Muscle of leg (tissue), 16 donors: ENCODE measurements at places on chromosomes 6 and 20. TPM values are rescaled to one million over a fixed set of nuclear protein-coding genes. Genes with fewer than 3 reads are reported as not detected.

Gene FILIP1
- 48.9 TPM for total RNA-seq

- no peak for DNase-seq
- H3K4me1 ChIP-seq, result no peaks in the 10 kb centered on the region
- H3K27ac ChIP-seq, result no peak overlapping the region
- no peak overlapping the region for H3K4me3 ChIP-seq
- no peaks in the 10 kb centered on the region for H3K27me3 ChIP-seq
- H3K36me3 ChIP-seq, result peaks cover 2% of the 10 kb centered on the region
These were observed 30.3 kb downstream of the TBPL1 start for GRCh38 chr6:133983099-133983939.

- DNase-seq, result no peak
- H3K4me1 ChIP-seq, result peaks cover 15% of the 10 kb centered on the region
- H3K27me3 ChIP-seq, result no peaks in the 10 kb centered on the region
- no peaks in the 10 kb centered on the region for H3K36me3 ChIP-seq
- H3K27ac ChIP-seq, result no peak overlapping the region
These were observed 205.9 kb upstream of the TAB2 start for GRCh38 chr6:149111556-149112115.

DNA sequence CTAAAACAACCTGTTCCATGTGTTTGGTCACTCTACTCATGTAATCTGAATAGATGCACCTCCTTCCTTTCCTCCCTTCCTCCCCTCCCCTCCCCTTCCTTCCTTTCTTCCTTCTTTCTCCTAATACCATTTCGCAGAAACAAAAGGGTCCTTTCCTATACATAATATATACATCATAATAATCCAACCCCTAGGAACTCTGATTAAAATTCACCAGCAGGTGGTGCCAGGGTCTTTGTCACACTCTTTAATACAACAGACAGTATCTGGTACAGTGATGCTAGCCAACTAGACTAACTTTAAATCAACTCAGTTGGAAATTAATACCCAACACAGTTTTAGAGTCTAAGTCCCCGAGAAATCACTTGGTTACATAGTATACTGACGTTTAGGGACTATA, 181.2 kb upstream of the SHLD1 start:
- H3K27me3 ChIP-seq, result no peaks in the 10 kb centered on the region
- no peak overlapping the region for H3K4me3 ChIP-seq
- peak; percentile 62 for DNase-seq
- H3K36me3 ChIP-seq, result peaks cover 28% of the 10 kb centered on the region
- H3K4me1 ChIP-seq, result no peaks in the 10 kb centered on the region

- peaks cover 5% of the 10 kb centered on the region for H3K36me3 ChIP-seq
- H3K4me3 ChIP-seq, result no peak overlapping the region
- no peaks in the 10 kb centered on the region for H3K4me1 ChIP-seq
- no peak for DNase-seq
These were observed 259.1 kb downstream of the ZFAND3 start for GRCh38 chr6:38078671-38079070.

GRCh38 chr6:155882527-155883333, 427.1 kb upstream of the NOX3 start:
- no peak for DNase-seq
- no peaks in the 10 kb centered on the region for H3K4me1 ChIP-seq
- no peak overlapping the region for H3K27ac ChIP-seq
- no peaks in the 10 kb centered on the region for H3K27me3 ChIP-seq

GRCh38 chr6:144400321-144400720, 115.2 kb downstream of the UTRN start:
- H3K4me3 ChIP-seq, result no peak overlapping the region
- no peak for DNase-seq
- no peak overlapping the region for H3K27ac ChIP-seq

GRCh38 chr6:94511502-94512088, 1065.7 kb upstream of the MANEA start:
- no peak for DNase-seq
- H3K36me3 ChIP-seq, result no peaks in the 10 kb centered on the region
- no peaks in the 10 kb centered on the region for H3K4me1 ChIP-seq
- no peak overlapping the region for H3K4me3 ChIP-seq
- H3K27ac ChIP-seq, result no peak overlapping the region

Gene MUC21
- not detected for total RNA-seq

DNA sequence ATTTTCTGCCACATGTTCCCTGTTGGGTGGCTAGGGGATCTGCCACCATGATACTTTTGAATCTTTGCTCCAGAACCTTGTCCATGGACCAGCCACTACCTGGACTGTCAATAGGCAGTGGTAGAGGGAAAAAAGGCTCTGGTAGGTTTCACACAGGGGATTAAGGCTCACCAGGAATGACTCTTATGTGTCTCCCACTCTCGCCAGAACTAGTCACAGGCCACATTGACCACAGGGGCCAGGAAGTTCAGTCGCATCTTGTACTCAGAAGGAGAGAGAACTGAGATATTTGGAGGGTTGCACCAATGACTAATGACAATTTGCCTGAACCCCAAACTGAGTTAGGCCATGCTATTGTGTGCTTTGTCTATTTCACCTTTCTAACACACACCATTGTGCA, 23.6 kb upstream of the APCDD1L start:
- no peak overlapping the region for H3K4me3 ChIP-seq
- H3K27me3 ChIP-seq, result peaks cover 5% of the 10 kb centered on the region
- no peak overlapping the region for H3K27ac ChIP-seq
- no peaks in the 10 kb centered on the region for H3K4me1 ChIP-seq
- no peaks in the 10 kb centered on the region for H3K36me3 ChIP-seq

DNA sequence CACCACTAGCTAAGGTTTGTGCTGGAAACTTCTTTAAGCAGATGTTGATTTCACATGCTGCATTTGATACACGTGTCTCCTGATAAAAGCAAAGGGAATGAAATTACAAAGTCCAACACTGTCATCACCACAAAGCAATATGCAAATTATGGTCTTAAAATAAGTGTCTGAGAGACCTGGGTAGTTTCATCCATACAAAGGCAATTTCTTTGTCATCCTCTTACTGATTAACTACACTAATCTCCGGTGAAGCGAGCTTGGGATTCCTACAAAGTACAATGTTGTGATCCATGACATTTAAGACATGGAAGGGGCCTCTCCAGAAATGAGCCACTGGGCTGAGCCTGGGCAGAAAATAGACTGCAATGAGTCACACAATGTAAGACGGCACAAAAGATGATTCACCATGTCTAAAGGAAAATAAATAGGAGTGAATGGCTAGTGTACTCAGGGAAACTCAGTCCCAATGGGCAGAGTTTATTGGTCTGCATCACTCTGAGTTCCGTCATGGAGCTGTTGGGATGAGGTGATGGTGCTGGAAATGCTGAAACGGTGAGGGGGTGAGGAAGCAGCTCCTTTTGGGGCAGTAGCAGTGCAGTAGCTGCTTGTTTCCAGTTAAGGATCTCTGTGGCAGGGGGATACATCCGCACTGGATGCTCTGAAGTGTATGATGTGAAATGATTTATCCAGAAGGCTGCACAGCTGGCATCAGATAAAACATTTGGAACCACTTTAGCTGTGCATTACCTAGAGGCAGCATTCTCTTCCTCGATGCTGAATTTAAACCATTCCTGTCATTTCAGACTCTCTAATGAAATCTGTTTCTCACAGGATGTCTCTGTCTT, 103.3 kb downstream of the IBTK start:
- no peaks in the 10 kb centered on the region for H3K27me3 ChIP-seq
- DNase-seq, result peak; percentile 86
- H3K4me3 ChIP-seq, result no peak overlapping the region
- peaks cover 4% of the 10 kb centered on the region for H3K4me1 ChIP-seq

Gene IL20RA
- 23.4 TPM for total RNA-seq
